ENCODE measurements at places on chromosomes 3 and 15. TPM values are rescaled to one million over a fixed set of nuclear protein-coding genes. Genes with fewer than 3 reads are reported as not detected.

DNA sequence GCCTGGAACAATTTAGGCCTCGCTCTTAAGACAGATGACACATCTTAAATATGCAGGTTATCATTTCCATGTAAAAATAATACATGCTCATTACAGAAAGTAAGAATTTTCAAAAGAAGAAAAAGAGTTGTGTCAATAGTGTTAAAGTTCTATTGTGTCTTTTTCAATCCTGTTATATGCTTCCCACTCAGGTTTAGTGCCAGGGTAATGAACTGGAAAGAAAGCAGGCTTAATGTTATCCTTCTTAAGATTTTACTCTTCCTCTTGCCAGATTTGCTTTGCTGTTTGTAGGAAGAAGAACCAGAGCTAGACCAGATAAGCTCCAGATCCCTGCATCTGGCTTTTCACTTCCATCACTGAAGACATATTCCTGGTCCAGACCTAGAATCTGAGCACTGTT lies 128.6 kb downstream of the TPRG1 start:
- no peak for DNase-seq

GRCh38 chr15:43795197-43795596 lies 3.1 kb downstream of the SERF2 start:
- no peak for DNase-seq

- no peak for DNase-seq
Observed at GRCh38 chr15:78321041-78321570, 19.0 kb upstream of the CRABP1 start.

GLCE gene
- 5.7 TPM for polyA plus RNA-seq

TRIM71 gene
- polyA plus RNA-seq: not detected

FSTL1 gene
- polyA plus RNA-seq: not detected

DNA sequence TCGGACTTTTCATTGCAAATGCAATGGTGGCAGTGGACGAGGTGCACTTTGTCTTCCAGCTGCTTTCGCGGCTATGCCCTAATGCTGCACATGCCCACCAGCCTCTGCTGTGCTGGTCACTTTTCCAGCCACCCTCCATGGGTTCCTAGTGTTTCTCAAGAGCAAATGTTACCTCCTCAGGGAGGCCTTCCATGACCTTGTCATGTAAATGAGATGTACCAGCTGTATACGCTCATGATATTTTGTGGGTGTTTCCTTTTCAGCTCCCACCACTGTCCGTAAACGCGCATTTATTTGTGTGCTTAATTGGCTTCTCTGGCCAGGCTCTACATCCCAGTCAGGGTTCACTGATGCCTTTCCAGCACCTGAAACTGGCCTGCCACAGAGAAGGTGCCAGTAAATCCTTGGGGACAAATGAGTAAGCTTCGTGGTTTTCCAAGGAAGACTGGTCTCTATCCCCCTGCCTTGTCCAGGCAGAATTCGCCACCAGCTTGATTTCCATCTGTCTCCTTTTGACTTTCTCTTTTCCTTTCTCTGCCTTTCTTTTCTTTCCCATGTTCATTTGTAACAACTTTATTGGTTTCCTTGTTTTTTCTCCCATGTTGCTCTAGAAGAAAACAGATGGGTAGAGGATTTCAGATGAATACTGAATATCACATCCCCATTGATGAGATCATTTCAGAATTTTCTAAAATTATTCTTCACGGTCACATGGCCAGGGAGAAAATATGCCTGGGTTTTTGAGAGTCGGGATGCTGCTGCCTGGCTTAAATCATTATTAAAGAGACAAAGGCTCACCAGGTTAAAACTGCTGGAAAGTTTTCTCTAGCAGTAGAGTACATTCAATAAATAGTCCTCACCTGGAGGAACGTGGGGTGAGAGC lies 82.5 kb downstream of the CHST2 start:
- no peak for DNase-seq

MESP1 gene
- not detected for polyA plus RNA-seq

- no peak for DNase-seq
Observed at GRCh38 chr15:27176785-27177406, 205.9 kb downstream of the GABRG3 start.

CLEC3B gene
- polyA plus RNA-seq: not detected

- no peak for DNase-seq
Observed at GRCh38 chr3:156356537-156357363, 198.2 kb downstream of the SSR3 start.

DNA sequence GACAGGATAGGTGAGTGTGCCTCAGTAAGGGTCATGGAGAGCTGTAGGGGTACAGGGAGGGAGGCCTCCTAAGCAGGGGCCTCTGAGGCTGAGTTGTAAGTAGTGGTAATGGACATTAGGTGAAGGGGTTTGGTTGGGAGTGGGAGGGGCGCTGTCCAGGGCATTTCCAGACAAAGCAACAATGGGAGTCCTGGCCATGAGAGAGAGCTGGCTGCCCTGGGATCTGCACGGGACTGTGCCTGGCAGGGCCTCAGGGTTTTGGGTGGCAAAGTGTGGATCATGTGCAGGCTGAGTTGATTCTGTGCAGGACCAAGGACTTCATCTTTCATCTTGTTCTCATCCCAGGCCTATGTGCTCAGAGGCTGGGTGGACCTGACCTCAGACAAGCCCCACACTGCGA lies 4.6 kb downstream of the TTC21A start:
- DNase-seq: no peak

DNA sequence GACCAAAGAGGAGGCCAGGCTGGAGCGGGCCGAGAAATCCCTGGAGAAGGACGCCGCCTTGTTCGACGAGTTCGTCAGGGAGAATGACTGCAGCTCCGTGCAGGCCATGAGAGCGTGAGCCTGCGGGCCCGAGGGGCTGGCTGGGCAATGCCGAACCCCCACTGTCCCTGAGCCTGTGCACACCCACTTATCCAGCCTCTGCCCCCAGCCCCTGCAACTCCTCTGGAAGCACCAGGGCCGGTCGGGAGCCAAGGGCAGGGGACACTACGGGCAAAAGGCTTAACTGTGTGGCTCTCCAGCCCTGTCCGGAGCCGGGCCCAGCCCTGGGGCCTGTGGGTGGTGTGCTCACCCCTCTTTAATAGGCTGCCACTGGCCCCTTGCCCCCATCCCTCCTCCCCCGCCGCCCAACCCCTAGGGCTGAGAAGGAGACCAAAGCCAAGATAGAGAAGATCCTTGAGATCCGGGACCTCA lies 24.0 kb downstream of the CFAP100 start:
- no peak for DNase-seq

MYO5A gene
- 3.8 TPM for polyA plus RNA-seq

DNA sequence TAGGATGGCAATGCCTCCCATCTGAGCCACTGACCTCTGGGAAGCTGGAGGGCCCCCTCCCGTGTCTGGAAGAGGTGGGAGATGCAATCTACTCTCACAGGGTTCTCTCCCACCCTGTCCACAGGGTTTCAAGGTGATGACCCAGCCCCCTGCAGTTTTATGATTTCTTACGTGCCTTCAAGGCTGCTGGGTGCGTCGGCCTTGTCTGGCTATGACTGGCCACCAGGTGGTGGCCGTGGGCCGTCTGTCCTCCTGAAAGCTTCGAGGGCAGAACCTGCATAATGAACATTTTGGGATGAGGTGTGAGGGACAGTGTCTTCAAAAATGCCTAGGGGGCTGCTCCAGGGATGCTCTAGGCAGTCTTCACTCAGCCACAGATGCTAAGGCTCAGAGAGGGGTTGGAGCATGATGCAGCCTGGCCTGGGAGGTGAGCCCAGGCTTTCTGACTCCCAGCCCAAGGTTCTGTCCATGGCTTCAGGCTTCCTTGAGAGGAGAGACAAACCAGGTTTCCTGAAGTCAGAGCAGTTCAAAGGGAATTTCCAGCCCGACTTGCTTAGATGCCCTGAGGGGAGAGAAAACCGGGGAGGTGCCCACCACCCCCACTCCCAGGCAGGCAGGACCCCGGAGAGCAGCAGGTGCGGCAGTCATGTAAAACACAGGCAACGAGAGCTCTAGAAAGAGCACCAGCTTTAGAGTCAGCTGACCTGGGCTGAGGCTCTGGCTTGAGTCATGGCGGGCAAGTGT lies 18.7 kb downstream of the ISG20 start:
- DNase-seq: no peak

GRCh38 chr3:196232154-196232881 lies 16.0 kb downstream of the SLC51A start:
- no peak for DNase-seq

- no peak for DNase-seq
Observed at GRCh38 chr3:16151109-16151508, 23.4 kb upstream of the GALNT15 start.

GRCh38 chr3:123655400-123655799 lies 70.5 kb upstream of the HACD2 start:
- DNase-seq: no peak

DNA sequence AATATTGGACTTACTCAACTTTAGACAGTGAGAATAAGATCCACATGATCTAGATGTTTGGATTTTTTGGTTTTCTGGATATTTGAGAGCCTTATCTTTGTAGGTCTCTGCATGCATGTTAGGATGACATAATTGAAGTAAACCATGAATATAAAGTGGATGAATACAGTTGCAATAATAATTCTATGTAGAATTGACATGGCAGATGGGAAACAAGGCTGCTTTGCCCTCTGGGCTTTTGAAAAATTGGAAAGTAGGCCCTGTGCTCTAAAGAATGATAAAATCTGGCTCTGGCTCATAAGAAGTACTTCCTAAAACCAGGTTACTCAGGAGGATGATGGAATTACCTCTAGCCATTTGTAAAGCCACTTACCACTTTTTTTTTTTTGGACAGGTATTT lies 86.9 kb downstream of the ZNF609 start:
- DNase-seq: no peak

- peak; percentile 87 for DNase-seq
Observed at GRCh38 chr3:4983739-4984510, 4.7 kb downstream of the BHLHE40 start.

DNA sequence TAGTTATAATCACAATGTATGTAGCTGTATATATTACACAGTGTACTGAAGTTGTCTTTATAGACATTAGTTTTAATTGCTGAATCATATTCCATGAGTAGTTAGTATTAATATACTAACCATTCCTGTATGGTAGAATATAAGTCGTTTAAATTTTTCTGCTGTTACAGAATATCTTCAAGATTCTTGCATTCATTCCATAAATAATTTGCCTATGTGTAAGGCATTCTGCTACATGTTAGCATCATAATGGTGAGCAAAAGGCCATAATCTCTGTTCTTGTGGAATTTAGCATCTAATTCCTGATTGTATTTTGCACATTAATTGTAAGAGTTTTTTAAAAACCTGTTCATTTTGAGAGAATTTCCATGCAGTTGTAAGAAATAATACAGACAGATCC lies 14.1 kb downstream of the GYG1 start:
- no peak for DNase-seq

DNA sequence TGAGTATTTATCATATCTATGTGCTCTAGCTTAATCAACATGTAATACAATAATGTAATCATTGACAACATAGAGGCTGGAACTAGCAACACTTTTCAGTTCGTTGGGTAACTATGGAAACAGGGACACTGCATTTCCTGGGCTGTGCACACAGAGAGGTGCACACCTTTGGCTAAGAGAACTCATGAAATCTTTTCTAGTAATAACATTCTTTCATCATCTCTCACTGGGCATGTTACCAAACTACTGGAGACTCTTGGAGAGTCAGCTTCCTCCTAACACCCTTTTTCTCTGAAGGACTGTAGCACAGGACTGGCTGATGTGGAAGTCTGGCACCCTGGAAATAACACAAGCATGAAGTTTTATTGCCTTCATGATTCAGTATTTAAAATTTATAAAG lies 135.6 kb downstream of the KCNMB2 start:
- no peak for DNase-seq

CHRNB4 gene
- polyA plus RNA-seq: not detected

GRCh38 chr15:41105348-41106334 lies 10.4 kb downstream of the INO80 start:
- no peak for DNase-seq

DNA sequence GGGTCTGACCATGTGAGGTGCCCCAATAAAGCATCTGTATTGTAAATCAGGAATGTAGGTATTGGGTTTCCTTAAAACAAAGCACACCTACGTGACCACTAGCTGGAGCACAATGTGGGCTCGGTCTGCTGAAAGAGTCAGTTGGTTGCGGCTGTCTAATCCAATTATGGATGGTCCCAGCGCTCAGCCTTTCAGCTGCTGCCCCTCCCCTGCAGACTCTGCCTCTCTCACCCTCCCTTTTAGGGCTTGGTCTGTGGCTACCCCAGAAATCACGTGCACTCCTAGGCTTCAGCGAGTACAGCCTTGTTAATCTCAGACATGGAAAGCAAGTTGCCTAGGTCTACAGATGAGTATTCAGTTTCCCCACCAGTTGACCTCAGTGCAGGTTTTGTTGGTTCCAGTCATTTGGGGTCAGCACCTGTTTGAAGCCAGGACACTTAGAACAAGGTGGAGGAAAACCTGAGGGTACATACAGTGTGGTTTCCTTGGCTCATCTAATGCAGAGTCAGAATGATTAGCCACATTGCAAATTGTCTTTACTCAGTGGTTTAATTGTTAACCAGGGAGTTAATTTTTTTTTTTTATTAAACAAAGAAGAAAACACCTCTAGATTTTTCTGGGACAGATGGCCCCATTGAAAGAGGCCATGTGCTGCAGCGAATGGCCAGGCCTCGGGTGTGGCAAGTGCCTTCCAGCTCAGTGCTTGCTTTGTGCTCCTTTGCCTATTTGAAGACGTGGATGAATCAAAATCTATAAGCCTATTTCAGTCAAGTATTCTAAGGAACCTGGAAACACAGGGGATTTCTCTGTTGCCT lies 137.7 kb downstream of the IGF1R start:
- DNase-seq: no peak

DNA sequence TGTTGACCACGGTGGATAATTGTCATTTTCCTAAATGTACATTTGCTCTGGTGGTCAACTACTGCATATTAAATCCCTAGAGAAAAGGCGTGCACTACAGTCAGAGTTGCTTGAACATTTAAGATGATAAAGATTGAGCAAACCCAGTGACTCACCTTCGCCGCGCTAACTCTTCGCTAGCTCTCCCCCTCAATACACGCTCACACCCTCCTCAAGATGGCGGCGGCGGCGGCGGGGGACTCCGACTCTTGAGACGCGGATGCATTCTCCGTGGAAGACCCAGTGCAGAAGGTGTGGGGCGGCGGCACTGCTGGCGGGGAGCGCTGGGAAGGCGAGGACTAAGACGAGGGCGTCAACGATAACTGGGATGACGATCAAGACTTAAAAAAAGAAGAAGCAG lies 79.8 kb upstream of the PFN2 start:
- DNase-seq: no peak

GRCh38 chr3:72234391-72234790 lies 449.4 kb upstream of the PROK2 start:
- no peak for DNase-seq

IL17RE gene
- polyA plus RNA-seq: not detected

LMOD3 gene
- not detected for polyA plus RNA-seq

- peak; percentile 55 for DNase-seq
Observed at GRCh38 chr3:50121072-50122032, 32.6 kb downstream of the RBM5 start.
